ENCODE measurements at places on chromosomes 12 and 14.

DNA sequence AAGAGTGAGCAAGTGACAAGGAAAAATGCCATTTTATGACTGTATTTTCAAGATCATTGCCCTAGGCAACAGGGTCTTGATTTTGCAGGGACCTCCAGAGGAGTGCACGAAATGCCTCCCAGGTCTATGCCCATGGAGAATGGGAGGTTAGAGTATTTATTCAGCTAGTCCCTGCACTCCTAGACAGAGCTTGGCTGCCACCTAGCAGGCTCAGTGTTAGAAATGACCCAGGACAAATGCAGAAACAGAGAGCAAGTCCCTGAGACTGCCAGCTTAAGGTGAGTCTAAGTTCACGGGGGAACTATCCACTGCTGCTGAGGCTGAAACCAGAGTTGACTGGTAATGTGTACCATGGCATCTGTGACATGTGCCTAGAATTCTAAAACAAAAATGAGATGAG is 506.4 kb downstream of the MED13L start:
- DNase-seq = no peak

- no peak for DNase-seq
These were observed 14.8 kb downstream of the PLEKHA5 start for GRCh38 chr12:19144287-19144686.

DNA sequence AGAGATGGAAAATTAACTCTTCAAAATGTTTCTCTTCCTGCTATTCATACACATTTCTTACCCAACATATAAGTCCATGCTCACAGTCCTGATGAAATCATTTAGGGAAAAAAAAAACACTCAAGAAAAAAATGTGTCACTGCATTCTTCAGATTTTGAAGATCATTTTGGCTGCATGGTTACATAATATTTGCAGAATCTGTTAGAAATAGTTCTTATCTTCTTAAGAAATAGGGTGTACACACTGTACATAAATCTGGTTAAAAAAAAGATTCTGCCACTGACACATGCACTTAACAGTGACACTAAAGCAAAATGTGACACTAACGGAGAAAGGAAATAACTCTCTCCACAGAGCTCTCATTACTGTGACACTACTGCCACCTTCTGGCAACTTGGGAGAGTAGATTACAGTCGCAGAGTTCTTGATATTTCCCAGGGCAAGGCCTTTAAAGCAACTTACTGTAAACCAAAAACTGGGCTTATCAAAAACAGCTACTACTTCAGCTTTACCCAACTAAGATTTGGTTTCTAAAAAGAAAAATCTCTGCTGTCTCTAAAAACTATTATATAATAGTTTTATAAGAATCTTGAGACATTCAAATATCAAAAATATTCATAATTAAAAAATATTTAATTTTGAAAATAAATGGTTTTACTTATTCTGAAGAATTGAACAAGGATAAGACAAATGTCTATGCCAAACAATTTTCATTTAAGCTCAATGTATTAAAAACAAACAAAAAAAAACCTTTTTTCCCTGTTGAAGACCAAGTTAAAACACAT is 65.0 kb downstream of the SETD3 start:
- peak; percentile 82 for DNase-seq

- no peak for DNase-seq
These were observed 2.7 kb downstream of the PPP4R4 start for GRCh38 chr14:94176808-94177207.

DNA sequence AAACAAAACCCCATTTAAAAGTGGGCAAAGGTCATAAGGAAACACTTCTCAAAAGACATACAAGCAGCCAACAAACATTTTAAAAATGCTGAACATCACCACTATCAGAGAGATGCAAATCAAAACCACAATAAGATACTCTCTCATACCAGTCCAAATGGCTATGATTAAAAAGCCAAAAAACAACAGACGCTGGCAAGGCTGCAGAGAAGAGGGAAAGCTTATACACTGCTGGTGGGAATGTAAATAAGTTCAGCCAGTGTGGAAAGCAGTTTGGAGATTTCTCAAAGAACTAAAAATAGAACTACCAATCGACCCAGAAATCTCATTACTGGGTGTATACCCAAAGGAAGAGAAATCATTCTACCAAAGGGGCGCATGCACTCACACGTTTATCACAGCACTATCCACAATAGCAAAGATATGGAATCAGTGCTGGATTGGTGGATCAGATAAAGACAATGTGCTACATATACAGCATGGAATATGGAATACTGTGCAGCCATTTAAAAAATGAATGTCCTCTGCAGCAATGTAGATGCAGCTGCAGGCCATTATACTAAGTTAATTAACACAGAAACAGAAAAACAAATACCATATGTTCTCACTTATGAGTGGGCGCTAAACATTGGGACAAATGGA is 102.1 kb upstream of the DAAM1 start:
- no peak for DNase-seq

- no peak for DNase-seq
These were observed 72.9 kb upstream of the BTG1 start for GRCh38 chr12:92218394-92219077.

- DNase-seq = peak; percentile 24
These were observed at the start of gene PPP1R36 for GRCh38 chr14:64549791-64550620. Gene PPP1R36, plus strand, starts transcription at chr14:64549961. Its CDS starts 37 bp downstream, at chr14:64549998.

- DNase-seq = no peak
These were observed 64.2 kb upstream of the RIC8B start for GRCh38 chr12:106710143-106710893.

- no peak for DNase-seq
These were observed 66.8 kb downstream of the TGFB3 start for GRCh38 chr14:75915045-75915444.

DNA sequence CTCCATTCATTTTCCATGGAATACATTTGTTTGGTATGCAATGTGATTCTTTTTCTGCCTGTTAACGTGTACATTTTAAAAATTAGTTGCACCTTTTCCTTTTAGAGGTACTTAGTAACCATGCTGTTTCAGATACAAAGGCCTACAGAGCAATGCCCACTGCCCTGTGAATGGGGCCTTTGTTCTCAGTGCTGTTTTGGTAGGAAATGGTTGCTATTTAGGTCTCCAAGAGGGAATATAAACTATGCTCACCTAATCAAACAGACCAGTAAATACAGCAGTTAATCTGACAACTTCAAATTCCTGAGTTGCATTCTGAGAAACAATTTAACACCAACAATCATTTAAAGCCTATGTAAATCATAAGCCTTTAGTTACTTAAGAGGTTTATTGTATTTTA is 188.7 kb downstream of the BCAT1 start:
- no peak for DNase-seq

GRCh38 chr14:72700338-72701236 is 193.3 kb downstream of the DPF3 start:
- DNase-seq = no peak

- DNase-seq = no peak
These were observed 48.7 kb upstream of the USP15 start for GRCh38 chr12:62211510-62211909.

DNA sequence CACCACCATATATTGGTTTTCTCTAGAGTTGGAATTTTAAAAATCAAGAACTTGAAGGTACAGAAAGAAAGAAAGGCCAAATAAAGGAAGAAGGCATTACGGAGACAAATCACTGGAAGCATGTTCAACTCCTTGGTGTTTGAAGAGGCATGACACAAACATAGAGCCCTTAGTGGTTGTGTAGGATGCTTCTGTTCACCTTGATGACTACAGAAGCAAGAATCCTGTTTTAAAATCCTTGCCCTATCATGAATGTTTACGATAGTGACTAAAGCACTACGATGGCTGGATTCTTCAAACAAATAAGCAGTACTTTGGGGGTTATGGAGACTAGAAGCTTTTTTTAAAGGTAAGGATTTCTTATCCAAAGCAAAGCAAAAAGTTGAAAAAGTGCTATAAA is 10.3 kb upstream of the ISM2 start:
- no peak for DNase-seq

DNA sequence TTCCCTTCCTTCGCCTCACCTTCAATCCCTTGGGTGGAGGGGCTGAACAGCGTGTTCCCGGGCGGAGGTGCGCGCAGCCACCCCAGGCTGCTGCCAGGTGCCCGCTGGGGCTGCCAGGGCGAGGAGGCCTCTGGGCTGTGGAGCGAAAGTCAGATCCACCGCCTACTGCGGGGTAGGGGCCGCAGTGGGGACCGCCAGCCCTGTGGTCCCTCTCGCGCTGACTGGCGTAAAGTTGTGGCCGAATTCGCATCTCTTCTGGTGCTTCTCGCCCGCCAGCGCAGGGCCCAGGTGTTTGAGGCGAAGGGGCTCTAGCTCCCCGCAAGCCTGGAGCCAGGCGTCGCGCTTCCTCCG is 6.9 kb upstream of the HOXC4 start:
- DNase-seq = no peak

GRCh38 chr14:72775923-72776554 is 117.9 kb downstream of the DPF3 start:
- DNase-seq = no peak

GRCh38 chr12:15088105-15088504 is 115.3 kb downstream of the PDE6H start:
- DNase-seq = no peak

GRCh38 chr12:1795221-1795784 is 25.1 kb upstream of the LRTM2 start:
- DNase-seq = no peak

- no peak for DNase-seq
These were observed 338.4 kb downstream of the FUT8 start for GRCh38 chr14:65750906-65751305.

GRCh38 chr14:39310051-39310450 is 76.3 kb downstream of the MIA2 start:
- no peak for DNase-seq

GRCh38 chr12:23473071-23473470 is 476.4 kb downstream of the SOX5 start:
- no peak for DNase-seq

DNA sequence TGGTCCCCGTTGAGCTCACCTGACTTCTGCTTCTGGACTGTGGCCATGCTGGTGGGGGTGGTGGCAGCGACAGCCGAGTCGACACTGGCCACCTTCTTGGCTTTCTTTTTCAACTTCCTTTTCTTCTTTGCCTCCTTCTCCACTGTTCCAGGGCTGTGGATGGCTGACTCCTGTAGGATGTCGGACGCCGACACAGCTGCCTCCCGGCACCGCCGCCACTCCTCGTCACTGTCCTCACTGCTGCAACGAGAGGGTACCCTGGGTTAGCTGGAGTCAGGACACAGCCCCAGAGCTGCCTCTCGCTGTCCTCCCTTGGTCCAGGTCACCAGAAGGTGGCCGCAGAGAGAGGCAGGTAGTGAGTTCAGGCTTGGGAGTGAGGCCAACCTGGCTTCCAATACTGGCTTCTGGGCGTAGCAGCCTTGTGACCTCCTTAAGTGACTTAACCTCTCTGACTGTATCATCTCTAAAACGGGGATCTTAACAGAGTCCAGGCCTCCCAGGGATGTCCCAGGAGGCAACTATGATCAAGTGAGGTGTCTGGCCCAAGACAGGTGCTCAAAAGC is 12.0 kb downstream of the C12orf43 start:
- no peak for DNase-seq

- DNase-seq = no peak
These were observed 64.5 kb downstream of the FOXG1 start for GRCh38 chr14:28831126-28831525.

- DNase-seq = no peak
These were observed 23.0 kb upstream of the GSG1 start for GRCh38 chr12:13126494-13126893.

DNA sequence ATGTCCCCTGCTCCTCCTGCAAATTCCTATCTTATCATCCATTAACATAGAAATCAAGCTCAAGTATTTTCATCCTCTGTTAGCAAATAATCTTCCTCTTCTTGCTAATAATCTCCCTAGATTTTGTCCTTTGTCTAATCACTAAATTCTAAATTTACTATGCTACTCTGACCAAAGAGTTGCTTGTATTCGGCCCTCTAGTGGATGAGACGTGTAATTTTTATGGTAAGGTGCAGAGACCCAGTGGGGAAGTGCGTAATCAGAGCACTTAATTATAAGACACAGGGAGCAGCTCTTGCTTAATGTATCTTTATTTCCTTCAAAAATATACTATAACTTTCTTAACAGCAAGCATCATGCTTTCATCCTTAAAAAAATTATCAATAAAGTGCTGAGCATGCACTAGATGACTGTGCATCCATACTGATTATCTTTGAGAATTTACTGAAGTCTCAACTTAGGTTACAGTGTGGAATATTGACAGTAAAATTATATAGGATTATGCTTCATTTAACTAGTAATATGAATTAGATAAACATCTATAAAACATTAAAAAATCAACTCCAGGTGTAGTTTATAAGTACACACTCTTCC is 212.6 kb downstream of the SLC16A7 start:
- peak; percentile 46 for DNase-seq

- no peak for DNase-seq
These were observed 728.9 kb upstream of the TBX3 start for GRCh38 chr12:115412831-115413230.

GRCh38 chr12:95261109-95261508 is 43.5 kb downstream of the VEZT start:
- no peak for DNase-seq

DNA sequence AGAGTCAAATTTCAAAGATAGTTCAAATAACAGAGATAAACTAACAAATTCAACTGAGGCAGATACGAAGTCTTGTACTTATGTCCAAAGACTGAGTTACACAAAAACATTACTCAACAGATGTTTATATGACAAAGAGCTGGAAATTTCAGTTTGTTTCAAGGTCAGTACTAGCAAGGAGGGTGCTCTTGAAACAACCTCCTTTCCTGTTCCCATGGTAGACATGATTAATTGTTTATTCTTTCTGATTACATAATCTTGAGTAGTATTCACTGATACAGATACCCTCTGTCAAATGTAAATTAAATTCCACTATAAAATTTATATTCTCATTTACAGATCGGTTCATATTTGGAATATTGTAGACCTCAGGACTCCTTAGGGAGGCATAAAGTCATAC is 23.4 kb downstream of the TSPAN8 start:
- DNase-seq = no peak

- DNase-seq = no peak
These were observed 5.9 kb upstream of the CLEC4E start for GRCh38 chr12:8546591-8546990.

DNA sequence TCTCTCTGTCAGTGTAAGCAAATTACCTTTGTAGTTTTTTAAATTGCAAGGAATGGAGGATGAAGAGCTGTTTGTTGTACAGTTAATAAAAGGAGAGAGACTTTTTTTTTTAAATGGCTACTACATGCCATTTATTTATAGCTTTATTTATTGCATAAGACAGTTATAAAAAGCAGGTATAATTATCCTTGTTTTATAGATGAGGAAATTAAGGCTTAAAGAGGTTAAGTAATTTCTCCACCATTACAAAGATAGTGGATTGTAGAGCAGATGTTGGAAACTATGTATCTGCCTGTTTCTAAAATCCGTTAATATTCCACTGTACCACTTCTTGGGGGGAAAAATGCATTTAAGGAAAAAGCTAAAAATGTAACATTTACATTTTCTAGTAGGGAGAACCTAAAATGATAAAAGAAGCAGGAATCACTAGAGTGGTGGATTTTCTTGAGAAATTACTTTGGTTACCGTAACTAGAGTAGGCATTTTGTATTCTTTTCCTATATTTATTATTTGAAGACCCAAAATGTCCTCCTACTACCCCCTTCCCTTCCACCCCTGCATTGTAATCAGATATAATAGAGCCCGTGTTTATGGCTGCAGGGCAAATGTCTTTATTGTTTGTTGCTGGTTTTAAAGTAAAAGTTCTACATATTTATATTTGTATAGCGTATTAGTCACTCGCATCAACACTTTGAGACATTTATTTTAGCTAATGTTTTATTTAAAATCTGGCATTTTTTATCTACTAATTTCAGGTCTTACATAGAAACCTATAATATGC is 2.3 kb downstream of the SNAPC1 start:
- no peak for DNase-seq

- no peak for DNase-seq
These were observed 105.1 kb downstream of the KICS2 start for GRCh38 chr12:64116969-64117368.
